Stimulated activated CD4-positive, alpha-beta T cell treated with anti-CD3 and anti-CD28 coated beads, Interleukin-15, amount 100 ng/mL, for 1 hour (primary cell): ENCODE measurements at places on chromosomes 12 and 14.

GRCh38 chr14:97485201-97485600, 688.0 kb downstream of the VRK1 start:
- DNase-seq, result no peak

DNA sequence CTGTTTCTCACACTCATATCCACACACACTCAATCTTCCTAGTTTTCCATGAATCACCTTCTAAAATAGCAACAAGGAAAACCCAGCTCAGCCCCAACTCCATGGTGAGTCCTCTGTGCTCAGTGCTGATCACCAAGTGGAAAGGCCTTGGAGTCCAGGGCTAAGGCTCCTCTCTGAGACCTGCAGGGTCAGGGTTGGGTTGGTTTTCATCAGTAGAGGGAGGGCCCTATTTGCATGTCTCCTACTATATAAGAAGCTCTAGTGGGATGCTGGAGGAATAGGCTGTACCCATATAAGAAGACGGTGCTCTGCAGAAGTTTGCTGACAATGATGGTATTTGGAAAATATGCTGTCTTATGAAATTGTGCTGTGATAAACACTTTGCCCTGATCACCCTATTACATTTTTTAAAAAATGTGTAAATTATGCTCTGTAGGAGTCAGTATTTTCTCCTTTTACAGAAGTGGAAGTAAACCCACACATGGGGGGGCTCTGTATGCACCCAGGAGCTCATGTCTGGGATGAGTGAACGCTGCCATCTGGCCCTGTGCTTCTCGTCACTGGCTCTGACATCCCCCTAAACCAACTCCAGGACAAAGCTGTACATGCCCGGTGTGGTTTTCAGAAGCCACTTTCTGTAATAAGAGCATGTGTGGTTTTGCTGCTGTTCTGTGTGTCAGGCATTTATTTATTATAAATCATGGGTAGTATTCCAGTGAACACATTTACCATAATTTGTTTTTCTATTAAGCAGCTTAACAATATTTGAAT, 536.3 kb downstream of the TMEM121 start:
- DNase-seq, result no peak

GRCh38 chr14:23895480-23895879, 58.1 kb upstream of the DHRS4 start:
- no peak for DNase-seq

DNA sequence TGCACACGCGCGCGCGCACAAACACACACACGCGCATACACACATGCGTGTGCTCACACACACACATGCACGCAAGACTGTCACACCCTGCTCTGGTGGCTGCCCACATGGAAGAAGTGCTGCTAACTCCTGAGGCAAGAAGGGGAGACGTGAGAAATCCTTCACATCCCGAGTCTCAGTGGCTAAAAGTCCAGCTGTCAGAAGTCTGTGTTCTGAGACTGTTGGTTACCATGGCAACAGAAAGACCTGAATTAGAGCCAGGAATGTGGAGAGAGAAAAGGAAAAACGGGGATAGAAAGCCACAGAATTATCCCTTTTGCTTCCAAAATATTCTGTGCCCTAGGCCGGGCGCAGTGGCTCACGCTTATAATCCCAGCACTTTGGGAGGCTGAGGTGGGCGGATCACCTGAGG, 71.2 kb downstream of the PPFIBP1 start:
- no peak for DNase-seq

- DNase-seq, result no peak
Measured at GRCh38 chr14:75079521-75079920, 10.1 kb downstream of the ZC2HC1C start.

DNA sequence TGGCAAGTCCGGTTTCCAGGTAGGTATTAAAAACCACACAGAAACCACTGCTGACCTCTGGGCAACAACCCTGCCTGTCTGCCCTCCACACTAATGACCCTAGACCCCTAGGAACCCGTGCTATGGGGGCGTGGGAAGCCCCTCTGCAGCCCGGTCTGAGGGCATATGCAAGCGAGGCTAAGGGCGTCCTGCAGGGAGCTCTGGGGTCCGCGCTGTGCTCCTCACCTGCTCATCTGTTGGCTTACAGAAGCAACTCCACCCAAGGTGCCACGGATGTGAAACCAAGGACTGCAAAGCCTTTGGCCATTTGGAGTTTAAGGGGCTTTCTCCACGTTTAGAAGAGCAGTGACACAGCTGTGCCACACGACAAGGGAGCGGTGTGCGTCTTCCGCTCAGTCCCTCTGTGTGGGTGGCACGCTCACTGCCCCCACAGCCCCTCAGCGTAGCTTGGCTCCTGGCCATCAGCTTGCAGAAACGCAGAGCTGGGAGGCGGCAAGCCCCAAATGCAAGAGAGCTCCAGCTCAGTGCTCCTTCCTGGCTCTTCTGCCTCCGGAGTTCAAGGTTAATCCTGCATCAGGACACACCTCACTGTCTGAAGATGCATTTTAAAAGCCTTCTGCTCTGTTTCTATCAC, 18.4 kb downstream of the AMN start:
- DNase-seq, result no peak

DNA sequence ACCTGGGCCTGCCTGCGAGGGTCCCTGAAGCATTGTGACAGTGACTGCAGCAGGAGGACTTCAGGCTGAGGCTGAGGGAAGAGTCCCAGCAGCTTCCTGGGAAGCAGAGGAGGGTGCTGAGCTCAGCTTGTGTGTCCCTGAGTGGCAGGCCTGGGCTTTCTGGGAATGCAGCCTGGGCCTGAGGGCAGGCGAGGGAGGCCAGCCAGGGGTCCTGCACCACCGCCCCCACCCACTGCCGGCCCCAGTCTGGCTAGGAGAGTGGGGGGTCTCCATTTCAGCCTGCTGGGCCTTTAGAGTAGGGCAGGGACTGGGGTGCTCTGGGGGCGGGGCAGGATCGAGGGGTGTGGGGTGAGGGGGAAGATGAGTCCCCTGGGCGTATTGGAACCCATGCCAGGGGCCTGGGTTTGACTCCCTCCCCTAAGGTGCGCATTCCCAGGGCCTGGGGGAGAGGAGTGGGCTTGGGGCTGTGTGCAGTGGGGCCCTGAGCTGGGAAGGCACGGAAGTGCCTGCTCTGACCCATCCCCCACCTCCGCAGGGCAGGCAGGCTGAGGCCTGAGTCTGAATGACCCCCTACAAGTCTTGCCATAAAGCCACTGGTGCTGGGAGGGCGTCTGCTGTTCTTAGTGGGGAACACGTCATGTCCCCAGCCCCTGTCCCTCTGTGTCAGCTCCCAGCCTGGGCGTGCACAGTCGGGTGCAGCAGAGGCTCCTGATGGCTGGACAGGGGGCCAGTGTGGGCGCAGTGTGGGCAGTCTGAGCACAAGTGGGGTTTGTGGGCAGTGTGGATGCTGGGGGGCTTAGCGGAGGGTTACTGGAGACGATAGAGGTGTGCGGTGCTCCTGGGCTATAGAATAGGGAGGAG, 46.4 kb downstream of the KRT80 start:
- no peak for DNase-seq

DNA sequence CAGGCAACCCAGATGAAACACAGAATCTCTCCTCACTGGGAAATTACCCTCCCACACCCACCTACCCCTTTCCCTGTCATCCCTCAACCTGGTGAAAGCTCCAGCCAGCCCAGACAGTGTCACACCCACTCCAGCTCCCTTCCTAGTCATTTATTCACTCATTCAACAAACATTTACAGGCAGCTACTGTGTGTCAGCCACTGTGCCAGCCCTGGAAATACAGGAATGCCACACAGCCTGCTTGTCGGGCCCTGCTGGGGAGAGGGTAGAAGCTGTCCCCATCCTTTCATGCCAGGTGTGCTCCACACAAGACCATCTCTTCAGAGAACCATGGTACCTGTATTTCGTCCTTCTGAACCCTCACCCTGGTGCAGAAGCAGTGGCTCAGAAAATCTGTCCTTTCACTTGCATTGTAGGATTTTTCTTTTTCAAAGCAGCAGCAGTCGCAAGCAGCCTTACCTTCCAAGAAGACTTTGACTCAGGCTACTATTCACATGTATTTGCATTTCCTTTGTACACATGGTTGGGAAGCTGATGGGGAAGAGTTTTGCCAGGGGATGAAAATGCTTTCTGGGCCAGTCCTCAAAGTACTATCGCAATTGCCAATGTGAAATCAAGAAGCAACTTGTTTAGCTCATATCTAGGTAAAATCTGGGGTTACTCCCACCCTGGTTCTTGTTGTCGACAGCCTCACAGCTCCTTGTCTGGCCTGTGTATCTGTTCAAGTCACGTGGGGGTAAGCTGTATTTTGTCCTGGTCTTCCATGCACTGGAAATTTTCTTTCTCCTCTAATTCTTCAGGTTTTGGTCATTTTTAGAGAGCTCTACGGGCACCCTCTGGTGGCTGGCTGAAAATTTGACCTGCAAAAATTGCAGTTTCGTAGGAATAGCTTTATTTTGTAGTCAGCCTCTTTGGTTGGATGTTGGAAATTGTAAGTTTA, 147.4 kb upstream of the EGLN3 start:
- no peak for DNase-seq

DNA sequence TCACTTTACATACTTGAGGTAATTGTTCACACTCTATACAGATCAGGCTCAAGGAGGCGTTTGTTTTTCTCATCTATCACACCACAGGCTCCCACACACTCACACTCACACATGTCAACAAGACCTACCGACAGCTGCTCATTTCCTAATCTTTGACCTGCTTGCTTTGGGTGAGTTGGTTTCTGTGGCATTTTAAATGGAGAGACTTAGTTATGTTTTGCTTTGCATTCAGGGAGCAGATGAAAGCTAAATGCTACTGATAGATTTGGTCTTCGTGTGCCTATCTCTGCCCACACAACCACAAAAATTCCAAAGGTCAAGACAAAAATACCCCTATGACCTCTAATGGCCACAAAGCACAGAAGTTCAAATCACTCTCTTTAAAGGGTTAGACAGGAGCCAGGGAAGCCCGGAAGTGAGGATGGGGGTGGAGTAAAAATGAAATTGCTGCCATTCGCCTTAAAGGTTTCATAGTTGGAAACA, 203.5 kb upstream of the G2E3 start:
- no peak for DNase-seq

- no peak for DNase-seq
Measured at GRCh38 chr12:94644141-94644979, 6.0 kb downstream of the TMCC3 start.

DNA sequence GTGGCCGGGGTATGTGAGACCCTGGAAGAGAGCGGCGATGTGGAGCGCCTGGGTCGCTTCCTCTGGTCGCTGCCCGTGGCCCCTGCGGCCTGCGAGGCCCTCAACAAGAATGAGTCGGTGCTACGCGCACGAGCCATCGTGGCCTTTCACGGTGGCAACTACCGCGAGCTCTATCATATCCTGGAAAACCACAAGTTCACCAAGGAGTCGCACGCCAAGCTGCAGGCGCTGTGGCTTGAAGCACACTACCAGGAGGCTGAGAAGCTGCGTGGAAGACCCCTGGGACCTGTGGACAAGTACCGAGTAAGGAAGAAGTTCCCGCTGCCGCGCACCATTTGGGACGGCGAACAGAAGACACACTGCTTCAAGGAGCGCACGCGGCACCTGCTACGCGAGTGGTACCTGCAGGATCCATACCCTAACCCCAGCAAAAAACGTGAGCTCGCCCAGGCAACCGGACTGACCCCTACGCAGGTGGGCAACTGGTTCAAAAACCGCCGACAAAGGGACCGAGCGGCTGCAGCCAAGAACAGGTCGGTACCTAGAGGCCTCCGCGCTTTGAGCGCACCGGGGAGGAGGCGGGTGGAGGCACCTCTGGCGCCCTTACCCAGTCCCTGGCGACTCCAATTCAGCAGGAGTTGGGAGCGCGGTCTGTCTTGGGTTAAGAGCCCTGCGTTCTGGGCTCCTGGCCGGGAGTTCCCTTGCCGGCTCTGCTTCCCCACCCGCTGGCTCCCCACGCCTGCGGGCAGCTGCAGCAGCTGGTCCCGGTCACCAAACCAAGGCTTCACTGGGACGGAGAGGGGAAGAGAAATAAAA, 700 bp downstream of the SIX6 start:
- no peak for DNase-seq

DNA sequence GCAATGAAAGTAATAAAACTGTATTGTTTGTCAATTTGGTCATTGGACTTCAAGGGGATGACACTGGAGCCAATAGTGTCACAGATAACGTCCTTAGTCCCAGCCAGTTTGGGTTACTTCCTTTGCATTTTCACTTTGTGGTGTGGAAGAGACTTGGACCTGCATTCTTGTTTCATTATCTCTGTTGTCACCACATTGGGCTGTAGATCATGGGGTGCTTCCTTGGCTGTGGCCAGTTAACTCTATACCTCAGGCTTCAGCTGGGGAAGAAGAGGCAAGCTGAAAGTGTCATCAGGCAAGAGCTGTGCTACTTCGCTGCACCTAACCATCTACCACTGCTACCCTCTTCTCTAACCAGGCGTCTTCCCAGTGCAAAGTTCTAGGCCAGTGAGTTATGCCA, 15.1 kb upstream of the CISTR start:
- no peak for DNase-seq

DNA sequence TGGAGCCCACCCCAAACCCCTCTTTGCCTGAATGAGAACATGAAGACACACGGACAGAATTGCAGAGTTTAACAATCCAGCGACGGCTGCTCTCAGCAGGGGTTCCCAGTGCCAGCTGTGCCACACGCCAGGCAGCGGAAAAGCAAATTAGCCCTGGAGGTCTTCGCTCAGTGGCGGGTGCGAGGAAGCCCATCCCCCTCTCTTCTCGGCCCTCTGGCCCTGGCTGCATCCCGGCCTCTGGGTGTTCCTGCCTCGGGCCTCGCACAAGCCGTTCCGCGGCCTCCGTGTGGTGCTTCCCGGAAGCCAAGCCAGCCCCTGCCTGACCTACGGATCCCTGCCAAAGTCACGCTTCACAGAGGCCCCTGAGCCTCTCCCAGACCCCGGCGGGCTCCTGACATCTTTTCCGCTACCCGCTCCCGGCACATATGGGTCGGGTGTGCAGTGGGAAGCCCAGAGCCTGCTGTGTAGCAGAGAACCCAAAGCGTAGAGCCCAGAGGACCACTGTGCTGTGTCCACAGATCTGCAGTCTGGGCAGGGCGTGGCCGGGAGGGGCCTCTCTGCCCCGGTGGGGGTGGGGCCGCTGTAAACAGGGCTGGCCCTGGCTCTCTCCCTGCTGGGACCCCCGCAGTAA, 70.7 kb upstream of the GALNT9 start:
- DNase-seq, result no peak

DNA sequence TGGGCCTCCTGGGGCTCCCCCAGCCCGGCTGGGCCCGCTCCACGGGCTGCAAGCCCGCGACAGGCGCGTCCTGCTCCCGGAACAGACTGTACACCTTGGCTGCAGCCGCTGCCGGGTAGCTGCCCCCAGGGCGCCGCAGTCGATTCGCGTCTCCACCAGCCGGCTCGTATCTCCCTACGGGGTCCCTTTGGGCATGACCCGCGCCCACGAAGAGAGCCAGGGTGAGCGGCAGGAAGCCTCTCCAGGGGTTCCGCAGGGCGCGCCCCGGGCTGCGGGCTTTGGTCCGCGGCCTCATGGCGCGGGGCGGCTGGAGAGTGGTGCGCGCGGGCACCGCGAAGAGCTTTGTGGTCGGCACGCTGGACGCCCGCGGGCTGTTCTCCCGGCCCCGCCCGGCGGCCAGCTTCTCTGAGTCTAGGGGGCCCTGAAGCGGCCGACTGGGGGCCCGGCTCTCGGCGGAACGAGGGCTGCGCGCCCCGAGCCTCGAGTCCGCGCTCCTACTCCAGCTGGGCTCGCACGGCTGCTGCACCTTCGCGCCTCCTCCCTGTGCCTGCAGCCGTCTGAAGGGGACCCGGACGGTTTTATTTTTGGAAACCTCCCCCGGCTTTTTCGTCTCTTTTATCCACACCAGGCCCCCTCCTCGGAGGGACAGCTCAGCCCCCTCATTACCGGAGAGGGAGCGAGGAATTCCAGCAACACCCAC, at the start of gene LTBP2:
LTBP2 (minus strand) TSS at position 588 of the 700 bp plus-strand sequence; CDS start at position 295, 293 bp downstream.
- no peak for DNase-seq

GRCh38 chr14:84575681-84576080, 954.3 kb upstream of the FLRT2 start:
- DNase-seq, result no peak
